ENCODE measurements at places on chromosomes 7 and 10.
A peak's percentile ranks its signal among the peaks of the same experiment; 100 is the strongest.

DNA sequence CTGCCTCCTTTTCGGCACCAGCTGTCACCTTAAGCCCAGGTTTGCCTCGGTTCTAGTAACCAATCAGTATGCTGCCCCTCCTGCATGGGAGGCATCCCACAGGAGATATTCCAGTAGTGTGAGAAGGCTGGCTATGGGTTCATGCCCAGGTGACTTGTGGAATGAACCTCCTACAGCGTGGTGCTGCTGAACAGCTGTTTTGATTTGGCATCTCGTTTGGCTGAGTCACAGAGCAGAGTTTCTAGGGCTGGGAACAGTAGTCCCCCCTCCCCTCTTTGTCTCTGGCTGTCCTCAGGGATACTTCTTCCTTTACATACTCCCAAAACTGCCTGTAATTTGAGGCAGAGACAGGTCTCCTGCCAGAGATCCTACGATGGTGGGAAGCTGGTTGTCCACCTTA is 16.1 kb downstream of the R3HCC1L start:
- no peak for DNase-seq

GRCh38 chr7:100371561-100372171 is 1.6 kb upstream of the PILRA start:
- no peak for DNase-seq

GRCh38 chr7:27922907-27923641 is 183.1 kb downstream of the TAX1BP1 start:
- no peak for DNase-seq

GRCh38 chr10:73018632-73019031 is 64.0 kb upstream of the PLA2G12B start:
- no peak for DNase-seq

GRCh38 chr10:132028706-132029105 is 37.0 kb upstream of the JAKMIP3 start:
- no peak for DNase-seq

- DNase-seq: no peak
Measured at GRCh38 chr7:126698909-126699308, 553.8 kb downstream of the GRM8 start.

DNA sequence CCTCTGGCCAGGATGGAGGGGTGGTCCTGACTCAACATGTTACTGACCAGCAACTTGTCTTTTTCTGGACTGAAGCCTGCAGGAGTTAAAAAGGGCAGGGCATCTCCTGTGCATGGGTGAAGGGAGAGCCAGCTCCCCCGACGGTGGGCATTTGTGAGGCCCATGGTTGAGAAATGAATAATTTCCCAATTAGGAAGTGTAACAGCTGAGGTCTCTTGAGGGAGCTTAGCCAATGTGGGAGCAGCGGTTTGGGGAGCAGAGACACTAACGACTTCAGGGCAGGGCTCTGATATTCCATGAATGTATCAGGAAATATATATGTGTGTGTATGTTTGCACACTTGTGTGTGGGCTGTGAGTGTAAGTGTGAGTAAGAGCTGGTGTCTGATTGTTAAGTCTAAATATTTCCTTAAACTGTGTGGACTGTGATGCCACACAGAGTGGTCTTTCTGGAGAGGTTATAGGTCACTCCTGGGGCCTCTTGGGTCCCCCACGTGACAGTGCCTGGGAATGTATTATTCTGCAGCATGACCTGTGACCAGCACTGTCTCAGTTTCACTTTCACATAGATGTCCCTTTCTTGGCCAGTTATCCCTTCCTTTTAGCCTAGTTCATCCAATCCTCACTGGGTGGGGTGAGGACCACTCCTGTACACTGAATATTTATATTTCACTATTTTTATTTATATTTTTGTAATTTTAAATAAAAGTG is 6.0 kb downstream of the PLAU start:
- no peak for DNase-seq

GRCh38 chr7:76296743-76297740 is 5.4 kb upstream of the HSPB1 start:
- peak; percentile 99 for DNase-seq

DNA sequence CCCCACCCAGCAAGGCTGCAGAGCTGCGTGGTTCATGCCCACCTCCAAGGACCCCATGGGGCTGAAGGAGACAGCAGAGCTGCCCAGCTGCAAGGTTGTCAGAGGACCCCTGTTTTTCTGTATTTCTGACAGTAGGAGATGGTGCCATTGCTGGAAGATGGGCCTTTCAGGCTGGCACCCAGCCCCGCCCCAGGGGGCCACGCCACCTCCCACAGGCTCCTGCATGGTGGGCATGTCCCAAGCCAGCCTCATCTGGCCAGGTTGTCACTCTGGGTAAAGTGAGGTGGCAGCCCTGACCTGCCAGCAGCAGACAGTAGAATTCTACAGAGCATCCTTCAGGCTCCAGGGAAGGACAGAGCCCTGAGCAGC is 75.5 kb upstream of the RET start:
- no peak for DNase-seq

DNA sequence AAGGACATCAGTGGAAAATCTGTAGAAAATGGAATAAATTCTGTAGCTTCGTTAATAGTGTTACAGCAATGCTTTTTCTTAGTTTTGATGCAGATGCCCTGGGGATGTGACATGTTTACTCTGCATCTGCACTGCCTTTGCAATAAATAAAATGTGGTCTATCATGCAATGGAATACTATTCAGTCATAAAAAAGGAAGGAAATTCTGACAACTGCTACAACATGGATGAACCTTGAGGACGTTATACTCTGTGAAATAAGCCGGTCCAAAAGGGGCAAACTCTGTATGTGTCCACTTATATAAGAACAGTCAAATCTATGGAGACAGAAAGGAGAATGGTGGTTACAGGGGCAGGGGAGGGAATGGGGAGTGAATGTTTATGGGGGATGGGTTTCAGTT is 13.5 kb downstream of the GRIFIN start:
- DNase-seq: no peak

DNA sequence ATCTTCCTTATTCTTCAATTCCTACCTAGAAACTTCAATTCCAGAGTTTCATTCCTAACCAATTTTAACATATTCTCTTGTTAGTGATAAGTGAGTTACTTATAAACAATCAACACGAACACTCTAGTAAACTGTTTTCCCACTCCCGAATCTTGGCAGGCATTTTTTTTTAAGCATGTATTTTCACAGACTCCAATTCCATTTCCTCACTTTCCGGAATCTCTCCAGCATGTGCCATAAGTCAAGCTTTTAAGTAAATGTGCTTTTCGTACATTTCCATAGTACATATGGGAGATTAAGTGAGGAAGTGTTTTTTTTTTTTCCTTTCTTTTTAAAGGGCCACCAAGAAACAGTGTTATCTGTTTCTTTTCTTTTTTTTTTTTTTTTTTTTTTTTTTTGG is 89.1 kb downstream of the FGFR2 start:
- DNase-seq: no peak

- DNase-seq: no peak
Measured at GRCh38 chr10:103706047-103706446, 149.3 kb downstream of the SH3PXD2A start.

DNA sequence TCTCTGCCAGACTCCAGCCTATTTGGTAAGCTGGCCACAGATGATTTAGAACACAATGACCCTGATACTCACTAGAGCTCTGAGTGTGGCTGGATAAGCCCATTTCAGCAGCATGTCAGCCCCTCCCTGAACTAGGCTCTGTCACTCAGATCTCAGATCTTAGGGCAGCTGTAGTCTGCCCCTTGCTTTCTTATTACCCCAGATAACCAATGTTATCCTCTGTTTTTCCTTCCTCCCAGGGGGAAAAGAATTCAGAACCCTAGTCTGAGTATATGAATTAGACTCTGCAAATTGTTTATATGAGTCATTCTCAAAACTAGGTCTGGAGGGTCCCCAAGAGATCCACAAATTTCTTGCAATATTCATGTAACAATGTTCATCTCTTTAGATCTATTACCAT is 286.2 kb downstream of the KCNMA1 start:
- no peak for DNase-seq

GRCh38 chr7:47535704-47536628 is 45.9 kb downstream of the TNS3 start:
- DNase-seq: no peak

- DNase-seq: no peak
Measured at GRCh38 chr10:46285300-46285699, 1.5 kb upstream of the ANTXRL start.

- DNase-seq: no peak
Measured at GRCh38 chr7:94417901-94418300, 23.2 kb downstream of the COL1A2 start.

DNA sequence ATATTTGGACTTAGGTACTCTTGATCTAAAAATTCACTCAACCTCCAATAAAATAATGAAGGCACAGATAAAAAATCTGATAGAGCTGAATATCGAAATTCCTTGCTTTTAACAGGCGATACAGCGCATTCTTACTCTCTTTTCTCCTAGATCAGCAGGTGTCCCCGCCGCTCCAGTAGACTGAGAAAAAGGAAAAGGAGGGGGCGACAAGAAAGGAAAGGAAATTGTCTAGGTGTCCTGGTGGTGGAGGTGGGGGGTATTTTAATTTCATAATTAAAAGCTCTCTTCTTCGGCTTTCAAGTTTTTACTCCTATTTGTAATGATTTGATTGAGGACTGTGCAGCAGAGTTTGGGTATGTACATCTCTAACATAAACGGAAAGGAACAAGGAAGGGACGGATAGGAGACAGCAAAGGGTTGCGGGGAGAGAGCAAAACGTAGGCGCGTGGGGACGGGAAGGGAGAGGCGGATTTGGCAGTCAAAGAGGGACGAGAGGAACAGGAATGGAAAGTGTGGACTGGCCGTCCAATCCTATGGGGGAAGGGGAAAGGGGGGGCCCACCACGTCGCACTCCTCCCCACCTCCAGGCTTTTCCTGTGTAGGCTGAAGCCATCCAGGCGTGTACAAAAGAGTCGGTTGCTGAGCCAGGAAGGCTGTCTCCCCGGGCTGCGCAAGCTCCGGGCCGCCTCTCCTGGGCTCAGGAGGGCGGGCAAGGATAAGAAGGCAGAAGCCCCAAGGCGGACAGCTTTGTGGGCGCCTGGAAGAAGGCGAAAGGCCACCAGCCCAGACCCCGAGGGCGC is 875 bp upstream of the HECTD2 start:
- DNase-seq: peak; percentile 65

DNA sequence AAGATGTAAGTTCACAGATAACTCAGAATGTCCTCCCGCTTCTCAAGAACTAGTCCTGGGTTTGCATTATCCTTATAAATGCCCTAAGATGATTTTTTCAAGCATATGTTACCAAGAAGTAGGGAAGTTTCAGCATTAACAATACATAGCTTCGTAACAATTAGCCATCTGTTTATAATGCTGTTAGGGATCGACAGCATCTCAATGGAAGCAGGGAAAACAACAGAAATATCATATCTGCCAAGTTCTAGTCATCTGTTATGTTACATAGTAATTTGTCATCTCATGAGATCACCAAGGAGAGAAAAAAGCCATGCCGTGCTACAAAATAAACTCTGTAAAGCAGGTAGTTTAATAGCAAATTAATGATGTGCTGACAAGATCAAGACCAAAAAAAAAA is 731.5 kb upstream of the C7orf33 start:
- DNase-seq: no peak

DNA sequence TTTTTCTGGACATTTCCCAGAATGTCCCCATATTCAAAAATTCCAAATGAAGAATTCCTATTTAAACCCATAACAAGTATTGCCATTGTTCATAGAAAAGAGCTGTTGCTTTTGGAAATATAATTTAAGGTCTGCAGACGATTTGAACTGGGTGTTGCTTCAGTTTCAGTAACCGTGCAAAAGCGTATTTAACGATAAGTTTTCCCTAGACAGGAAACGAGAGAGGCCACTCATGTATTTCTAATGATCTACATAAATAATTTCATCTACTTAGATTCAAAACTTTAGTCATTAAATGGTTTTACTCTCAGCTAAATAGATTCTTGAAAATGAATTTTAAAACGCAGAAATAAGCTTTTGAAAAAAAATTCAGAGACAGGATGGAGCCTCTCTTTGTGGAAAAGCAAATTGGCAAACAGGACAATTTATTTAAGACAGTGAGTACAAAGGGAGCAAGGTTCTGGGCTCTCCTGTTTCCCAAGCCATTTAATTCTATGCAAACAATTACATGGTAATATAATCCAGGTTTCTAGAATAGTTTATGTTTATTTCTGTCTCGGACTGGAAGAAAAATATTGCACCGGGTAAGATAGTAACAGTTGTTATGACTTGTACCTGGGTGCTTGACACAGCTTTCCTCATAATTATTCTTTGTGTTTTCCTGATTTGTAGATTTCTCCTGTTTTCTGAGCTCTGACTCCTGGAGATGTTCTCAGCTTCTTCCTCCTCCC is 263.0 kb downstream of the BAMBI start:
- no peak for DNase-seq

- DNase-seq: no peak
Measured at GRCh38 chr10:5812283-5813090, 747 bp downstream of the GDI2 start.

DNA sequence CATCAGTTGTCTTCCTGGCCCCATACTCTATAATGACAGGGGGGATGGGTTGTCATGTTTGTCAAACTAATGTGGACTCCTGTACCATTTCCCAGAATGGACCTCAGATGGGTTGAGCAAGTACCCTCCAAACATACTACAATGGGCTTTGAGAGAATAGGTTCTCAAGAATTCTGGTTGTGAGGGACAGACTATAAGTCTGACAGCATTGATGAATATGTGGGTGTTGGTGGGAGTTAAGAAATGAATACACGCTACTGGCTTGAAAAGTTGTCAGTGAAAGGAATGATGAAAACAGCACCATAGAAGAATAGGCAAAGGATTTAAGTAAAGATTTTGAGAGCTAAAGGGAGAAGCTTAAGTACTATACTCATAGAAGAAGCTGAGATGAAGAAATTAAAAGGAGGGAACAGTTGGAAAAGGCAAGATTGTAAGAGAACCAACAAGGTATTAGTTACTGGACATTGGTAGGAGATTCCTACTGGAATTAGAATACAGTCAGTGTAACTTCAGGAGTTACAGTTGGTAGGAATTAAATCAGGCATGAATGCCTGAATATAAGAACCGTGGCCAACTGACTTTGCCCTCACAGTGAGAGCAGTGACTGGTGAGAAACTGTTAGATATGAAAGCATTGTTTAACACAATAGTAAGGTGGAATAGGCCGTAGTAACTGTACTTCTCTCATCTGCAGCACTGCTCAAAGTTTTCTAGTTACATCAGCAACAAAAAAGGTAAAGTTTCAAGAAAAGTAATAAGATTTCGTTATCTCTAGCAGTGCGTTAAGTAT is 86.3 kb downstream of the LCOR start:
- DNase-seq: no peak

DNA sequence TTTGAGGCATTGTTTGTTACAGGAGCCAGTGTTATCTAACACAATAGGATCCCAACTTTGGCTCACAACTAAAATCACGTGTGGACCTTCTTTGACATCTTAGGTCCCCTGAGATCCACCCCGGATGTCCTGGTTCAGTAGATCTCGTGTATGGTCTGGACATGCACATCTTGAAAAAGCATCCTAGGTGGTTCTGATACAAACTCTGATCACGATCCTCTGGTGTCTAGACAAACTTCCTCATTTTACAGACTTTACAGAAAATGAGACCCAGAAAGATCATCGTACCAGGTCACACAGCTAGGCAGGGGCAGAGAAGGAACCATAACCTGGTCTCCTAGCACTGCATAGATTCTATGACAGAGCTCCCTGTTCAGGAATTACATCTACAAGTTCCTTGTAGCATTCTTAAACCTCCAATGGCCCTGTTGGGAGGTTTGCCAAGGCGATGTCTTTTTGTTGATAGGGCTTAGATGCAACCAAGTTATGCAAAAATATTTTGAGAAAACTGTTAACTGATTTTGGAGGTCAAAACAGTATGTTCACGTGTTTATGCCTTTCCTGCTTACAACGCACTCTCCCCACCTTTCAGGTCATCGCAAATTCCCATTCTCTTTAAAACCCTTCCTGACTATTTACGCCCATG is 30.8 kb upstream of the CHST15 start:
- DNase-seq: no peak

All from bronchial epithelial cell (primary cell).